ENCODE measurements at places on chromosomes 5 and 9.

DNA sequence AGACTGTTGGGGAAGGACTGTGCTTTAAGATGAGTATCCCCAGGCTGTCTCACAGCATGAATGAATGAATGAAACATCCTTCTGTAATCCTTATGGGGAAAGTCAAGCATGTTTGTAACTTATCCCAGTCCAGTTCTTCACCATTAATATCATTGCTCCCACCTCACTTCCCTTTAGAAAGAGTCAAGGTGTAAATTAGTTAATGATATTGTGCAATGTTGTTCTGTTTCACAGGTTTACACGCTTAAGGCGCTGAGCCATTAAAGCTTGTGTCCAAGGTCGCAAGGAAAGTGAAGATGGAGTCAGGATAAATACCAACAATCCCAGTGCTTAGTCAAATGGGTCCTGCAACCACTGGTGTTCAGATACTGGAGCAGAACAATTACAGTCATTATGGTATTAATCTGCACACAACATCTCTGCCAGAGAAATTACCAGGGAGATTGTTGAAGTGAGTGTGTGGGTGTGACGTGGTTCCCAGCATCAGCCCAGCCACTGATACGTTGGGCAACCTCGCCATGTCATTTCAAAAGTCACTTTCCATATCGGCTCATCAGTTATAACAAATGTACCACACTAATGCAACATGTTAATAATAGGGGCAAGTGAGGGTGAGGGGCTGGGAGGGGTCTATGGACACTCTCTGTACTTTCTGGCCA, 1.5 kb upstream of the MYO10 start:
- no peak for DNase-seq

DNA sequence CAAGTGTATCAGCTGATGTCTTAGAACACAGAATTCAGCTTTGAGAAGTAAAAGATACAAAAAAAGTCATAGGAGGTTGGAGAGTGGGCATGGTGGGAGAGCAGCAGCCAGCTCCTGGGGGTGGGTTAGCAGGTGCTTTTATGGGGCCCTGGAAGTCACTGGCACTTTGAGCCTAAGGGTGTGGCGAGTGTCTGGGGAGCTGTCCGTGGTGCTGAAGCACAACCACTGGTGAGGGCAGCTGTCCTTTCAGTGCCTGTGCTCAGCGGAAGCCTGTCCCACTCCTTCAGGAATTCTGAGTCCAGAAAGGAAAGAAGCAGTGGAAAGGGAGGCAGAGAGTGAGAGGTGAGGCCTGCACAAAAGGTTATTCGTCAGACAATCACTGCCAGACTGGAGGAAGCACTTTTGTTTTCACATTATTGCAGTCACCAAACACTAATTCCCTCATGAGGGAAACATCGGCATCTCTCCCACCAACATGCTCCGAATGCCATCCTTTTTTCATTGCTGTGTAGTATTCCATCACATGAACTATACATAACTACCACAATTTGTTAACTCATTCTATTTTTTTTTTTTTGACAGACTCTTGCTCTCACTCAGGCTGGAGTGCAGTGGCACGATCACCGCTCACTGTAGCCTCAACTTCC, 59.4 kb upstream of the RAPGEF1 start:
- DNase-seq: peak; percentile 40

- no peak for DNase-seq
These were observed at the start of gene PRDM12 for GRCh38 chr9:130664251-130665028. Gene PRDM12, plus strand, starts transcription at chr9:130664594. Its CDS starts 60 bp downstream, at chr9:130664654.

DNA sequence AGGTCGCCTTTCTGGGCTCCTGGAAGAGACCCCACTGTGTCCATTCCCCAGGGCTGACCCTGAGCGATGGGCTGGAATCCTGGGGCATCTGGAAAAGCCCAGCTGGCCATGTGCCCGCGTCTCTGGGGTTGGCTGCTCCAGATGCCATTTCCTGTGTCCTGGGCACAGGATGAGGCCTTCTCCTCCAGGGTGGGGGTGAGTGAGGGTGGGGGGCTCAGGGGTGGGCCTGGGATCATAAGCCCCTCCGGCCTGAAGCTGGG, 30.7 kb downstream of the PAEP start:
- DNase-seq: no peak

DNA sequence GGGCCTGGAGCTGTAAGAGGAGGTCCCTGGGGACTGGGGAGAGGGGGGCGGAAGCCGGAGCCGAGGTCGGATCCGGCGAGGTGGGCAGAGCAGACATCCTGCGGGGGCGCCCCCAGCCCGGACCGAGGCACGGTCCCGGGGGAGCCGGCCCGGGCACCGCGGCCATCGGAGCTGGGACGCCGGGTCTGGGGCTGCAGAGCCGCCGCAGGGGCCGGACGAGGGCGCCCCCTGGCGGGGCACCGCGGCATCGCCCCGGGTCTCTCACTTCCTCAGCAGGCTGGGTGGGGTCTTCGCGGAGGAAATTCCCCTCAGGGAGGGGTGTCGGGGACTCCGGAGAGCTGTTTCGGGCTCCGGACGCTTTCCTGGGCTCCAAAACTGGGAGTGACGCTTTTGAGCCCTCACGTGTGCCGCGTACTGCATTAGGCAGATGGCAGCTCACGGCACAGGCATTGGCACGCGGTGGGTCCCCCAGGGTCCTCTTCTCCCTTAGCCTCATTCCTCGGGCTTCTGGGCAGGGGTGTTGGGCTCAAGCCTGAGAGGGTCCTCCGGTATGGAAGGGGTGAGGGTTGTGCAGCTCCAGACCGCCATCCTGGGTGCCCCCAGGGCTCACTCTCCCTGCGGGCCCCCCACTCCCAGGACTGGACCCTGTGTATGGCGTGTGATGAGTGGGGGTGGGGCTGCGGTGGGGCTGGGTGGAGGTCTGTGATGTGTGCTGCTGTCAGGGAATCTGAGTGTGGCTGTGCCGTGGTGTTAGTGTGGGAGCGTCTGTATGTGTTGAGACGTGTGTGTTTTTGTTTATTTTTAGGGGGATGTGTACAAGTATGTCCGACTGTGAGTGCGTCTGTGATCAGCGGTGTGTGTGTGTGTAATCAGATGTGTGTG, 29.6 kb downstream of the LHX2 start:
- no peak for DNase-seq

DNA sequence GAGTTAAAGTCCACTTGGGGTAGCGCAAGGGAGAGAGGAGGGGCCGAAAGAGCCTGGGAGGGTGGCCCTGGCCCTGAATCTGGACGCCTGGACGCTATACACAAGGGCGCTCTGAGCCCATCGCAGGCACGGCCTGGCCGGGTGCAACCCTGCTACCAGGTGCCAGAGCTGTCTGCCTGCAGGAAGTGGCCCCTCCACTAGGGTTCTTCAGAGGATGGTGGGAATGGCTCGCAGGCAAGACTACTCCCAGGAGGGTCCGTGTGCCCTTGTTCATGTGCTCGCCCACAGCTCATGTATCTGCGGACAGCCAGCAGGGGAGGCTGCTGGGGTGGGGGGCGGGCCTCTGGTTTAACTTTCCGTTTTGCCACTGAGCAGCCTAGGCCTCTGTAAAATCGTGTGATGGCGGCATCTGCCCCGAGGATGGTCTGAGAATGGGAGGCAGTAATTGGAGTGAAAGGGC, 1.4 kb upstream of the NKD2 start:
- DNase-seq: no peak

GRCh38 chr9:35294556-35294955, 132.7 kb downstream of the UNC13B start:
- no peak for DNase-seq

DNA sequence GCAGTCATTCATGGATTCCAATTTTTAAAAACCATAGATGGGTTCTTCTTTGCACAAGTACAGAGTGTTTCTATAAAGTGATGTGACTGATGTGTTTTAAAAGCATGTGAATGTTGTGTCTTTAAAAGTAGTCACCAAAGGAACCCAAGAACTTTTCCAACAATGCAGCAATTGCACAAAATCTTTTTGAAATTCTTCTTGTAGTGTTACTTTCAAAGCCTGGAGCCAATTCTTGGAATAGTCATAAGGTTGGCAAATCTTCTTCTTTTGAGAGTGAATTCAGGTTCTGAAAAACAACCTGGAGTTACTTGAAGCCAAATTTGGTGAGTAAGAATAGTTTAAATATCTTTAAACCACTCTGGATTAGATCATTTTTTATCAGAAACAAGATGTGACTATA, 10.5 kb downstream of the GRAMD2B start:
- no peak for DNase-seq

DNA sequence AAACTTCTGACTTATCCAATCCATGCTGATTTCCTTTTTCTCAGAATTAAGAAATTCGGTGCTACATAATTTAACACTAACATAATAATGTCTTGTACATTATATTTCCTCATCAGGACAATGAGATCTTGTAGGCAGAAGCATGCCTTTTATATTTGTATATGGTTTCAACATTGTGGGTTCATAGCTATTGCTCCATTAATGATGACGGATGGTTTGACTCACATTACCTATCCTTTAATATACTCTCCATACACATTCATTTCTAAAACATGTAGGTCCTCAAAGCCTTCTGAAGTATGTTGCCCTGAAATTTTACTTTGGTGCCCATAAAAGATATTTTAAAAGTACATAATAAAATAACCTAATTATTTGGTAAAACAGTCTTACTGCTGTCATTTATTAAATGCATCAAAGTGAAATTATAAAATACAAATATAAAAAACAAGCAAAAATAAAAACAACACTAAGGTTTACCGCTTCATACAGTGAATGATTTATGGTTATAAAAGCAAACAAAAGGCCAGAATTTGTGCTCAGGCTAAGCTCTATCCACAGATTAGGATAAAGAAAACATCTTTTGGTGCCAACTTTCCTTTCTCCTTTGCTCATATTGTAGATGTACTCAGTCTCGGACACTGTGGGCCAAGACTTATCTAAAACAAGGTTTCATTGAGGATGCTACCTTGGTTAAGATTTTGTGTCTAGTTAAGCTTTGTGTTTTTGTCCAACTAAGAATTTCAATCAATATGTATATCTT, 61.2 kb upstream of the GCNT4 start:
- DNase-seq: no peak

GRCh38 chr5:151665613-151666012, 21.1 kb downstream of the SPARC start:
- no peak for DNase-seq

GRCh38 chr9:106487266-106487665, 375.7 kb upstream of the ZNF462 start:
- DNase-seq: no peak

GRCh38 chr5:132011622-132012343, at the start of gene ACSL6:
Gene ACSL6, minus strand, starts transcription at chr5:132011658. Its CDS starts 105 bp downstream, at chr5:132011553.
- no peak for DNase-seq

DNA sequence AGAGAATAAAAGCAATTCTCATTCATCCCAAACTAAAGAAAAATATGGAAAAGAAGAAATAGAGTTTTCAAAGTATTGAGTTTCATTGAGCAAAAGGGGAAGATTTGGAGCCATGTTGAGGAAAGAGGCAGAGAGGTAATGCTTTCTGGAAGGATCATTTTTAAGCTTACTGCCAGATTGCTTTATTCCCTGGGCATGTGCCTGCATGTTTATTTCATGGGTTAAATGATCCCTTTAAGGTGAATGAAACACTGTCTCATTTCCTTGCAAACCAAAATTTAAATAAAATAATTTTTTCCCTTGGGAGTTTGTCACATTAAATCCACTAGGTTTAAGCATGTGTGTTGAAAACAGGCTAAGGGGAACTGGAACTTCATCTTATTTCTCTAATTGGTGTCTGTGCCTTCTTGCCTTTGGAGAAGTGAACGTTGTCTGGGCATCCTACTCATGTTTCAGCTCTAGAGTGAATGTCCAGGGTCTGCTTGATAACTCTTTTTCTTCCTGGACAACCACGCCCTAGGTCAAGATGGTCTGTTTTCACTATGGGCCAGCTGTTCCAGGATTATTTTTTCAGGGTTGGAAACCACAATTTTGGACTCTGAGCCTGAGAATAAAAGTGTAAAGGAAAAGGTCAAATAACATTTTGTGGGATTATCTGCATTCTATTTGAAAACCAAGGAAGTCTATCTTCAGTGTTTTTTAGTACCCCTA, 114.1 kb upstream of the ELL2 start:
- no peak for DNase-seq

DNA sequence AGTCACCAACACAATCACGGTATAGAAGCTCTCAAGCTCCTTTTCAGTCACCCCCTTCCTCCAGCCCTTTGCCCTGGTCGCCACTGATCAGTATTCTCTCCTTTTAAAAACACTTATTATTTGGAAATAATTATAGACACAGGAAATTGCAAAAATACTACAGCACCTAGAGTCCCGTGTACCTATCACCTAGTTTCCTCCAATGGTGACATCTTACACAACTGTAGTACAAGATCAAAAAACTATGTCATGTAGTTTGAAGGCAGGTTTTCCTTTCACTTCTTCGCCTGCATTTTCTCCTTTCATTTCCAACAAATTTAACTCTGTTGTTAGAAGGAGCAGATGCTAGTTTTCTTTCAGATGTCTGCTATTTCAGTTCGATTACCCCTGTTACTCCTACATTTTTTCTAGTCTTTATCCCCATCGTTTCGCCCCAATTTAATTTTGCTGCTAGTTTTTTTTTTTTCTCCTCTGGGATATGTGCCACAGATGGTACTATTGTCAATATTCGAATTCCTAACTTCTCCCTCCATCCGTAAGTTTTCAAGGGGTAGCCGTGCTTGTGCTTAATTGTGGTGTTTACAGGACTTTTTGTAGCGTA, 612 bp upstream of the ATG10 start:
- DNase-seq: no peak

DNA sequence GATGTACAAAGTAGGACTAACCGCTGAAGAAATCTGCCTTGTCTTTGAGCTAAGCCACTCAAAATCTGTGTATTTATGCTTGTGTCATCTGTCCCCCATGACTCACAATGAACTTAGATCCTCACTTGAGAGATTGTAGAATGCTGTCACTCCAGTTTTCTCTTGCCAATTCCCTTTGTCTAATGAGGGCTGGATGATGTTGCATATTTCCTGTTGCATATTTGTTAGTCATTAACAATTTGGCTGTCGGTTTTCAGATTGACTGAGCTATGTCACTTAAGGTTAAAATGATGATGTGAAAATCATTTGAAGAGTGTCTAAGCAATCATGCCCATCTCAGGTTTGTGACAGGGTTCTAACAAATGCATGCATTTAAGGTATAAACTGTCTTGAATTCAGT, 481.7 kb downstream of the CDH10 start:
- DNase-seq: no peak

DNA sequence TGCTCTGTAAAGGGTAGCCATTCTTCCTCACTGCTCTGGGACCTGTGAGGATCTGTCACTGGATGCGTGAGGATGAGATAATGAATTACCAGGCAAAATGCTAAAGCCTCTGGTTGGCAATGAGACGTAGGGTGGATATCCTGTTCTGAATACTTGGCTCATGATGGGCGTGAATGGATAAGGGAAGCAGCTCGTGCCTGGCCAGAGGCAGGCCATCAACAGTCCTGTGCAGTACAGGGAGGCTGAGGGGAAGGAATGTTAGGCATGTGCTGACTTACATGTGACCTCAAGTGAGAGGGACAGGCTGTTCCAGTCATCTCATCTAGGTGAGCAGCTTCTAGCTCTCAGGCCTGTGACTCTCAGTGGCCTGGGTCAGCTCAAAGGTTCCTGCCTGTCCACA, 172.8 kb downstream of the CARTPT start:
- DNase-seq: no peak

GRCh38 chr9:87503927-87504326, 6.3 kb downstream of the DAPK1 start:
- no peak for DNase-seq

DNA sequence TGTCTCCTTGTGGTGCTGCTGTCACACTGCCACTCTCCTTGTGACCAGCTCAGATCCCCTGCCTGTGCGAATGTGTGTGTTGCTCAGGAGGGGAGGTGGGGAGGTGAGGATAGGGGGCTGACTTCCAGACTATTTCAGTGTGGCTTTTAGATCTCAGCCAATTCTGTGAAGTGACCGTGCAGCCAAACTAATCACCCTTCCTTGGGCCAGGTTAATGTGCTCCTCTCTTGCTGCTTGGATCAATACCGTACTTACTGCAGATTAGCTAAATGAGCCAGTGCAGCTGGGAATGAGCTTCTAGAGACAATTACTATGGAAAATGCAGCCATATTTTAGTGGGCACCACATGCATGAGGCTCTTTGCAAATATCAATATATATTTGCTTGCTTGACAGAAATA, 206.0 kb downstream of the MELK start:
- DNase-seq: no peak

All from stimulated activated CD4-positive, alpha-beta T cell treated with anti-CD3 and anti-CD28 coated beads, Interleukin-15, amount 100 ng/mL, for 48 hours (primary cell).